ENCODE measurements at places on chromosomes 3 and 15.
A peak's percentile ranks its signal among the peaks of the same experiment; 100 is the strongest.

GRCh38 chr3:16599694-16600093 lies 5.5 kb downstream of the DAZL start:
- no peak for DNase-seq

GRCh38 chr3:10845839-10846656 lies 30.0 kb downstream of the SLC6A11 start:
- DNase-seq = no peak

DNA sequence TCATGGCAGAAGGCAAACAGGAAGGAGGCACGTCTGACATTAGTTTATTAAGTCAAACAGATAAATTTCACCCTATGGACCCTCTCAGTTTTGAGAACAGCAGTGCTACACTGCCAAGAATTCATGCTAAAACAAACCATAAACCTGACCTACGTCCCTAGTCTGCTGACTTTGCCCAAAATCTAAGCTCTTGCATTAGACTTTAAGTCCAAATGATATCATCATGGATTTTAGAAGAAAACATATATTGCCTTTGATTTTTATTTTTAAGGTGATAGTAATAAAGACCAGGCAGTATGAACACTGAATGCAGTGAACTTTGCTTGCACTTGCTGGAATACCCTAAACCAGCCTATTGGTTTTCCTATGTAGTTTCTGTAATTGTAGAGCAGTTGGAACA lies 79.6 kb upstream of the GADL1 start:
- no peak for DNase-seq

GRCh38 chr3:27666708-27667107 lies 55.4 kb downstream of the EOMES start:
- peak; percentile 72 for DNase-seq

DNA sequence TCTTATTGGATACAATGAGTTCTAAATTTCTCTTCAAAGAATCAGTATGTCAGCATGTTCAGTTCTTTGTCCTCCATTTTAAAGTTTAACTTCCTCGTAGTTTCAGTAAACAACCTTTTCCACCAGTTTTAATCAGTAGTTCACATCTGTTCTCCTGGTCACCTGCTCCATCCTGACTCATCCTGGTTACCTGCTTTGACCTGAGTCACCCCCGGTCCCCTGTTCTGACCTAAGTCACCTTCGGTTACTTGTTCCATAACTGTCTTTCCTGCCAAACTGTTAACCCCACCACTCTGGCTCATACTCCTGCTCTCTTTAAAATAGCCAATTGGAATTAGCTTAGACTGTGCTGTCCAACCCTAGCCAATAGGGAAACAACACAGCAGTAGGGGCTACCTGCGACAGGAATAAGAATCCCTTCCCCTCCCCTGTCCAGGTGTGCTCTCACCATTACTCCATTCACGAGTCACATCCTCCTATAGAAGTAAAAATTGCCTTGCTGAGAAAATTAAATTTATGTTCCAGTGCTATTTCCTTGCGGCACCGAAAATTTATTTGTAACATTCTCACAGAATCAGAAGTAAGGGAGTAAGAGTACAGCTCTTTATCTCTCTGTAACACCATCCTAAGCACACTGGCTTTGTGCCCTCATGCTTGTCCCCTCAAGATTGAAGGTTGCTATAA lies 23.8 kb downstream of the TRANK1 start:
- DNase-seq = no peak

GRCh38 chr3:180626844-180627243 lies 24.9 kb downstream of the TTC14 start:
- DNase-seq = no peak

- DNase-seq = no peak
These were observed 93.4 kb upstream of the STRIT1 start for GRCh38 chr3:155386919-155387318.

DNA sequence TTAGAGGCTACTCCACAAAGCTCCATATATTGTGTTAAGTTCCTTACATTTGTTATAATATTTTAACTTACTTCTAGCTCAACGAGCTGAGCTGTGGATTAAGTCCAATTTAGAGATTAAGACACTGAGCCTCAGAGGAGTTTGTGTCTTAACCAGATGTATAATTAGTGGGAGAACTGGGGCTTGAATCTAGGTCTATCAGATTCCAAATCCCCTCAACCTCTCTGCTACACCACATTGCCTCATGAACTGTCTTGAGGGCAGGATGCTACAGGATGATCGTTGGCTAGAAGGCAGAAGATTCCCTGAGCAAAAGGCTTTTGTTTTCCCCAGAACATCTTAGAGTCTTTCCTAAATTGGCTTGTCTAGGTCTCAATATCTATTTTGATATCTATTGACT lies 890.8 kb downstream of the NAALADL2 start:
- DNase-seq = no peak

DNA sequence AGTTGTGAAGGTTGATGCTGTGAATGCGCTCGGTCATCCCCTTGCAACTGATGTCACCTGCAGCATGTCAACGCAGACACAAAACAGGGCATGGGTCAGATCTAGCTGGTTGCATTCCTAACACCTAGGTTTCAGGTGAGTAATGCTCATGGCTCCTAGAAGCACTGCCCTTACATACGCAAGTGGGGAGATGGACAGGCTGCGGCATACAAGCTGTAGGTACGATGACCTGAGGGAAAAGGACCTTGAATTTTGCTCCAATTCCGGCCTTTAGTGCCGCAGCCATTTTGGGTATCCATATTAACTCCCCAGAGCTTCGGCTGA lies 58.0 kb downstream of the TIGIT start:
- DNase-seq = no peak

DNA sequence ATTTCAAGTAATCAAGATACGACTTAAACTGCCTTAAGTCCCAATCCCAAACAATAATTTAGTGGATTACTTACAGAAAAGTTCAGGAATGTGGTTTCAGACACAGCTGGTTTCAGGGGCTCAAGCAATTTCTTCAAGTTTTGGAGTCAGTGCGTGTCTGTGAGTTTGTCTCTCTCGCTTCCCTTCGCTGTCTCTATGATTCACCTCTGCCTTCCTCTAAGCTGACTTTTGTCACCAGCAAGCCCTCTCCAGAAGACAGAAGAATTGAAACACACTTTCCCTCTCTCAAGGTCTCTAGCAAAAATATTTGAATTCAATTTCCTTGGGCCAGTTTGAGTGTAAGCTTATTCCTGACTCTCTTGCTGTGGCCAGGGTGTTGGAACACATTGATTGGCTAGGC lies 392.4 kb downstream of the EDEM1 start:
- no peak for DNase-seq

- no peak for DNase-seq
These were observed 52.8 kb downstream of the ETFA start for GRCh38 chr15:76258460-76258859.

DNA sequence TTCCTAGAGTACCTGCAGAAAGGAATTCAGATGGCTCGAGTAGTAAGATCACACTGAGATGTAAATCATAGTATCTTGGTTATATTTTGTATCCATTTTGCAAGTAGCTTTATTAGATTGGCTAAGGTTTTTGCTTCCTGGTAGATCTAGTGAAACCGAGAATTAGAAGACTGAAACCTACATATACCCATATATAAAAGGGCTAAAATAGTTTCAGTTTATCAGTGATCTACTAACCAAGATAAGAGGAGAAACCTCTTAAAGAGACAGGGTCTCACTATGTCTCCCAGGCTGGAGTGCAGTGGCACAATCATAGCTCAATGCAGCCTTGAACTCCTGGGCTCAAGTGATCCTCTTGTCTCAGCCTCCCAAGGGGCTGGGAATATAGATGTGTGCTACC lies 135.3 kb downstream of the PCCB start:
- no peak for DNase-seq

GRCh38 chr15:93983526-93983925 lies 247.8 kb upstream of the MCTP2 start:
- no peak for DNase-seq

GRCh38 chr3:129626744-129627349 lies 20.4 kb upstream of the PLXND1 start:
- DNase-seq = peak; percentile 48

GRCh38 chr15:32981536-32981935 lies 213.0 kb downstream of the FMN1 start:
- no peak for DNase-seq

GRCh38 chr15:92947071-92947730 lies 47.1 kb downstream of the CHD2 start:
- no peak for DNase-seq

All from SK-N-SH (cell line).